Activated CD4-positive, alpha-beta T cell treated with anti-CD3 and anti-CD28 coated beads, Interleukin-2, amount 10 ng/mL, durations not matched to agents 24 days and 14 days (primary cell): ENCODE measurements at places on chromosomes 6 and 20. TPM values are rescaled to one million over a fixed set of nuclear protein-coding genes. Genes with fewer than 3 reads are reported as not detected.

GRCh38 chr6:120005292-120005976 lies 655.9 kb upstream of the MAN1A1 start:
- no peaks in the 10 kb centered on the region for H3K36me3 ChIP-seq
- no peaks in the 10 kb centered on the region for H3K27me3 ChIP-seq
- no peak for DNase-seq
- H3K4me3 ChIP-seq = no peak overlapping the region
- H3K27ac ChIP-seq = no peak overlapping the region
- no peaks in the 10 kb centered on the region for H3K4me1 ChIP-seq

Gene RNF39
- not detected in 2 replicates for total RNA-seq

GRCh38 chr6:282867-283416 lies 9.3 kb upstream of the DUSP22 start:
- peak; percentile 41 for DNase-seq
- H3K4me3 ChIP-seq = no peak overlapping the region

Gene CASS4
- 2.8 and 3.1 TPM in 2 replicates for total RNA-seq

- H3K27me3 ChIP-seq = peaks cover 9% of the 10 kb centered on the region
- no peaks in the 10 kb centered on the region for H3K36me3 ChIP-seq
- H3K27ac ChIP-seq = no peak overlapping the region
- no peak for DNase-seq
Measured at GRCh38 chr20:4444404-4444803, 277.3 kb upstream of the PRND start.

Gene NHLRC1
- 0.09 and 0.26 TPM in 2 replicates for total RNA-seq

GRCh38 chr20:63567136-63567385 lies 7.0 kb downstream of the HELZ2 start:
- peaks cover 19% of the 10 kb centered on the region for H3K4me1 ChIP-seq
- no peak for DNase-seq
- H3K27me3 ChIP-seq = no peaks in the 10 kb centered on the region
- peaks cover 18% of the 10 kb centered on the region for H3K36me3 ChIP-seq

Gene ADGRB3
- total RNA-seq = not detected in 2 replicates

DNA sequence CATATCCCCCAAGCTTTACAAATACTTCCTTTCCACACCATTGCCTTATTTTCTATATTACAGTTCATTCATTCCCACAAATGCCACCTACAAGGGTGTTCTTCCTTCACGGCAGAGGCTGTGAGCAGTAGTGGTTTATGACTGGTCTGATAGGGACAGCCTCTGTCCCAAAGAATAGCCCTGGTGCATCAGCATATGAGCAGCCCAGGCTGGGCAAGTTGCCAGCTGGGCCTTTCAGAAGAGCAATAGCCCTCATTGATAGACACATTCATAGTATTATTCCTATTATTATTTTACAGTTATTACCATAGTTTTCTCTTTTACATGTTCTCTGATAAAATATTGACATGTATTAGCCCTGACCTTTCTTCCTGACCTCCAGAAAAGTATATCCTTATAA lies 149.9 kb downstream of the MMS22L start:
- H3K4me1 ChIP-seq = no peaks in the 10 kb centered on the region
- H3K36me3 ChIP-seq = no peaks in the 10 kb centered on the region
- no peak overlapping the region for H3K4me3 ChIP-seq
- DNase-seq = no peak

GRCh38 chr6:169990095-169991030 lies 238.9 kb downstream of the ERMARD start:
- peaks cover 6% of the 10 kb centered on the region for H3K27me3 ChIP-seq
- H3K36me3 ChIP-seq = no peaks in the 10 kb centered on the region
- peak; percentile 82 for DNase-seq
- H3K4me1 ChIP-seq = peaks cover 20% of the 10 kb centered on the region
- H3K27ac ChIP-seq = peak overlapping the region; percentile 77

Gene HLA-DOA
- total RNA-seq = 0.21 and 0.38 TPM in 2 replicates

DNA sequence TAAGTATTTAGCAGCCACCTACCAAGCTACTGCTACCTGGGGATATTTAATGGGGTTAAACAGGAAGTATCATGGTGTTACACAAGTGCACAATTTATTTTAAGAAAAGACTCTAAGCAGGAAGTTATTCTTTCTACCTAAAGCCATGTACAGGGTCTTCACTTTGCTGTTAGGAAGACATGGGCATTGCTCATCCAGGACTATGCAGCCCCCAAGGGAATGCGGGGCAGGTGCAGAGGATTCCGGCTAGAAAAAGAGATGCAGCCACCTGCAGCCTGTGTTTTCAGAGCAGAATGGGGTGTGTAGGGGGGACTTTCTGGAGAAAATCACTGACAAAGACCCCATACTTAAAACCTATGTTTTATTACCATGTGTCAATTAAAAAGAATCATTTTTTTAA lies 399.1 kb upstream of the NOX3 start:
- H3K36me3 ChIP-seq = no peaks in the 10 kb centered on the region
- DNase-seq = no peak
- no peak overlapping the region for H3K27ac ChIP-seq

GRCh38 chr6:52588710-52589091 lies 11.8 kb upstream of the TRAM2 start:
- H3K4me3 ChIP-seq = no peak overlapping the region
- no peaks in the 10 kb centered on the region for H3K36me3 ChIP-seq
- peaks cover 5% of the 10 kb centered on the region for H3K27me3 ChIP-seq
- H3K27ac ChIP-seq = no peak overlapping the region
- DNase-seq = no peak

Gene C20orf204
- 5.5 and 6.8 TPM in 2 replicates for total RNA-seq
